ENCODE measurements at places on chromosomes 13 and 19.
A peak's percentile ranks its signal among the peaks of the same experiment; 100 is the strongest.

- DNase-seq: peak; percentile 64
Observed at GRCh38 chr19:55165952-55166529, 372 bp downstream of the DNAAF3 start.

- DNase-seq: no peak
Observed at GRCh38 chr19:13120817-13121216, 2.8 kb downstream of the NACC1 start.

GRCh38 chr13:26977541-26977940, 194.1 kb downstream of the USP12 start:
- DNase-seq: no peak

- DNase-seq: no peak
Observed at GRCh38 chr13:35293579-35294226, 182.8 kb downstream of the MAB21L1 start.

DNA sequence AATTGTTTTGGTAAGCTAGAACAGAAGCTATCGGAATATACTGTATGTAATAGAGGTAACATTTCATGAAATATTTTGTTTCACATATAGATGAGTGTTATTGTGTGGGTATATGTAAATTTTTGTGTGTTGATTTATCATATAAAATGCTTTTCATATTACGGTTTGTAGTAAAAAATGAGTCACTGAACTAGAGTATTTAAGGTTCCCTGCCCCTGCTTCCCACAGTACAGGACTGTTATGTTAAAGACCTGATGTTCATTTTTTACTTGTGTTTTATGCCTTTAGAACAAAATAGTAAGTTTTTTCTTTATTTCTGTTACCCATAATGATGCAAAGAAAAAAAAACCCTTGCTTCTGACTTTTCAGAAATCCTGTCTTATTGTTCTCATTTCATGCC, 243.4 kb downstream of the ENOX1 start:
- DNase-seq: no peak

- no peak for DNase-seq
Observed at GRCh38 chr13:37602733-37603381, 4.3 kb upstream of the POSTN start.

- DNase-seq: no peak
Observed at GRCh38 chr13:111388851-111389500, 68.5 kb downstream of the TEX29 start.

- peak; percentile 93 for DNase-seq
Observed at GRCh38 chr19:1383312-1384084, at the start of gene NDUFS7. NDUFS7 (plus strand) TSS chr19:1383907; CDS start chr19:1383927, 20 bp downstream.

- no peak for DNase-seq
Observed at GRCh38 chr13:86121881-86122280, 322.7 kb upstream of the SLITRK6 start.

DNA sequence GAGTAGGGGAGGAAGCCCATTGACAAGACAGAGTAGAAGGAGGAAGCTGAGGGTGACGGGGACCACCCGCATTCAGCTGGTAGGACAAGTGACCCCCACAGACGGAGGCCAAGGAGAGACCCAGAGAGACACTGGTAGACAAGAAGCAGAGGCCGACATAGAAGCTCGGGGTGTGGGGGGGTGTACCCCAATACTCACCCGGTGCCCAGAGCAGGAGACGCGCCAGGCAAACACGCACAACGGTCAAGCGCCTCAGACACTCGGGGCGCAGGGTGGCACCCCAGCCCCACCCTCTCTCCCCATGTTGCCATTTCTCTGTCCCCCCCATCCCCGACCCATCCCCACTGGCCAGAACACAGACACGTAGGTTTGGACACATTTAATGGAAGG, 23.5 kb downstream of the SHANK1 start:
- no peak for DNase-seq

DNA sequence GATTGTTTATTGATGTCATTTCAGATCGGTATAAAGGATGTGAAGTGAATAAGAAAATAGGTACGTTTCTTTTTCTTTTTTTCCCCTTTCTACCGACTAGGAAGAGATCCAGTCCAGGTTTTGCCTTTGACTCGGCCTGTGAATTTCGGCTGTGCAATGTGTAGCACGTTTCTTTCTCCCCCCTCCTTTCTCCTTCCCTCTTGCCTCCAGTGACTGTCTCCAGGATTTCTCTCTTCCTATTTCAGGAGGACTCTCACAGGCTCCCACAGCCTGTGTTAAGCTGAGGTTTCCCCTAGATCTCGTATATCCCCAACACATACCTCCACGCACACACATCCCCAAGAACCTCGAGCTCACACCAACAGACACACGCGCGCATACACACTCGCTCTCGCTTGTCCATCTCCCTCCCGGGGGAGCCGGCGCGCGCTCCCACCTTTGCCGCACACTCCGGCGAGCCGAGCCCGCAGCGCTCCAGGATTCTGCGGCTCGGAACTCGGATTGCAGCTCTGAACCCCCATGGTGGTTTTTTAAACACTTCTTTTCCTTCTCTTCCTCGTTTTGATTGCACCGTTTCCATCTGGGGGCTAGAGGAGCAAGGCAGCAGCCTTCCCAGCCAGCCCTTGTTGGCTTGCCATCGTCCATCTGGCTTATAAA, at the start of gene GPC6:
TSS of gene GPC6 (plus strand) at position 185 of the 657 bp plus-strand sequence.
- no peak for DNase-seq

- no peak for DNase-seq
Observed at GRCh38 chr19:39128516-39129079, 3.0 kb downstream of the PAK4 start.

GRCh38 chr19:21838646-21839045, 2.7 kb upstream of the ZNF43 start:
- DNase-seq: no peak

- DNase-seq: no peak
Observed at GRCh38 chr19:28026636-28027035, 1186.3 kb downstream of the UQCRFS1 start.

GRCh38 chr13:49638030-49638743, 9.9 kb downstream of the ARL11 start:
- no peak for DNase-seq

GRCh38 chr19:13255041-13255718, 105.0 kb downstream of the IER2 start:
- DNase-seq: no peak

GRCh38 chr13:55439450-55439849, 1701.3 kb upstream of the PRR20A start:
- no peak for DNase-seq

GRCh38 chr19:3274942-3275582, 50.6 kb downstream of the CELF5 start:
- DNase-seq: peak; percentile 18

- peak; percentile 10 for DNase-seq
Observed at GRCh38 chr19:30799865-30800755, 427.9 kb downstream of the ZNF536 start.

GRCh38 chr19:19315444-19315843, 4.9 kb downstream of the SUGP1 start:
- DNase-seq: no peak

Data from CD4-positive, alpha-beta T cell treated with Interferon alpha-2 for 1 hour (primary cell).